NCI-H1436 treated with DMSO at 0.1 percent for 48 hours (cell line): ENCODE measurements at places on chromosomes 2 and 18.

GRCh38 chr2:129862668-129863067 lies 116.8 kb upstream of the RAB6C start:
- DNase-seq = no peak

DNA sequence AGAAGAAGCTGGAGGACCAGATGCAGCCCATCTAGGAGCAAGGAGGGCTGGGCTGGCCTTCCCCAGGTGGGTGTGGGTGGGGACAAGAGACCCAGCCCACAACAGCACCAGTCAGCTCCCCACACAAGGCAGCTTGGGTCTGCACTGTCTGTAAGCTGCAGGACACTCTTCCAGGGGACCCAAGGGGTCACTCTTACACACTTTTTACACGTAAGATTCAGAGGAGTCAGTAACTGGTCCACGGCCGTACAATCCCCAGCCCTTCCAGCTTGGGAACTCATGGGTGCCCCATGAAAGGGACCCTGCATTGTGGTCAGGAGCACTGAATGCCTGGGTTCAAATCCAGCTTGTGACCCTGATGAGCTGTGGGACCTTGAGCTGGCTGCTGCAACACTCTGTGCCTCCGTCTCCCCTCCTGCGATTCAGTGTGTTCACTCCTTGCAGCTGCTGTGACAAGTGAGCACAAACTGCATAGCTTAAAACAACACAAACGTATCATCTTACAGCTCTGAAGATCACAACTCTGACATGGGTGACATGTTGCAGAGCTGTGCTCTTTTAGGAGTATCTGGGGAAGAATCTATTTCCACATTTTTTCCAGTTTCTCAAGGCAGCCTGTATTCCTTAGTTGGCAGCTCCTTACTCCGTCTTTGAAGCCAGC lies 11.1 kb upstream of the SLC66A3 start:
- no peak for DNase-seq

- DNase-seq = no peak
These were observed 7.0 kb downstream of the SPEG start for GRCh38 chr2:219441451-219442255.

GRCh38 chr2:176589287-176589686 lies 320.0 kb downstream of the MTX2 start:
- no peak for DNase-seq

- no peak for DNase-seq
These were observed 40.9 kb downstream of the STAT4 start for GRCh38 chr2:191109888-191110287.

GRCh38 chr2:205115511-205115910 lies 566.8 kb upstream of the NRP2 start:
- DNase-seq = no peak

- DNase-seq = no peak
These were observed 184.3 kb downstream of the GULP1 start for GRCh38 chr2:188475945-188476344.

GRCh38 chr2:164622338-164623106 lies 1.2 kb upstream of the GRB14 start:
- DNase-seq = no peak

GRCh38 chr2:4214444-4215205 lies 511.2 kb downstream of the DCDC2C start:
- no peak for DNase-seq

- no peak for DNase-seq
These were observed 54.0 kb upstream of the LINC00305 start for GRCh38 chr18:64202863-64203262.

DNA sequence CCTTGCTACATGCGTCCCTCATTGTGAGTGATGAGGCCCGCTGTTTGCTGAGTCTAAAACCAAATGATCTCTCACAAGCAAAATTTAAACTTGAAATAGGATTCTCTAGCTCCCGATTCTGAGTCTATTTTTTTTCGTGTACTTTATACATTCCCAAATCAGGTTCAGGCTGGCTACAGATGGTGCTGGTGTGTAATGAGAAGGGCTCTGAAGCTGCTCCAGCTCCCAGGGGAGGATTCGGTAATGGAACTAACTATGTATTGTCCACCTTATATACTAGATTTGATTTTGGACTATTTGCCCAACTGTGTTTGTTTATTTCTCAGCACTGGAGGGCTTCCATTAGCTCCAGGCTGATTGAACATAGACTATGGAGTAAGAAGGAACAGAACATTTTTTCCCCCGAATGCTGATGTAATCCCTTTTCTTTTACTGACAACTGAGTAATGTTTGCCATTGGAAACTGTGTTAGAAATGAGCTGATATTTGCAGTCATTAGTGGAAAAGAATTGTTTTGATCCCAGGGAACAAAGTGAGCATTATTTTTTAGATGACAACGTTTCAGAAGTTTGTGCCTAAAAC lies 274.0 kb upstream of the FIGN start:
- DNase-seq = peak; percentile 80

- no peak for DNase-seq
These were observed 390.3 kb upstream of the GALNT5 start for GRCh38 chr2:156867201-156867600.

DNA sequence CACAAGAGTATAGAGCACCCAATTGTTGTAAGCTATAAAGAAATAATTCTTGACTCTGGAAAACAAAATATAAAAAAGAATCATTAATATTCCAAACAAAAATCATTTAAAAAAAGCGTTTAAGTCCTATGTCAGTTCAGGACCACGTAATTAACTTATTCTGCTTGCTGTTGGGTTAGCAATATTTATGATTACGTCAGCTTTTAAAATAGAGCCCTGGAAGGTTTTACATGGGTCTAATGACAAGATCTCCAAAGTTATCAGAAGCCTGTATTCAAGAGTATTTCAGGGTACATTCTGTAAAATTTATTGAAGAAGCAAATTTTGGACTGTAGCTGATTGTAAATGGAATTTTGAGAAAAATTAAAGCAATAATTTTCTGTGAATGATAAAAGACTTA lies 521.6 kb downstream of the DCC start:
- no peak for DNase-seq

- no peak for DNase-seq
These were observed 176.9 kb downstream of the PIK3C3 start for GRCh38 chr18:42131930-42132244.

DNA sequence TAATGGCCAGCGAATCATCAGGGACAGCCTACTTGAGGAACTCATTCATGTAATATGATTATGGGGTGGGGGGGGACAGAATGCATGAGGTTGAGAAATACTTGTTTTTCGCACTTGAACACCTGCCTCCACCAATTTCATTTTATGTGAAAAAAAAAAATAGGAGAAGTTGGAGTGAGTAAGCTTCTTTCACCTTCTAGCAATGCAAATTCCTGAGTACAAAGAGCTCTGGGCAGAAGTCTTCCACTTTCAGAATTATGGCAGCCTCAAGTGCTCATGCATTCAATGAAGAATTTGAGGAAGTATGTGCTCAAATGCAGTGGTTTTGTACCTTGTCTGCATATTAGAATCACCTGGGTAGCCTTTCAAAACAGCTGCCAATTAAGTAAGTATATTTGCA lies 40.1 kb upstream of the GPD2 start:
- no peak for DNase-seq

DNA sequence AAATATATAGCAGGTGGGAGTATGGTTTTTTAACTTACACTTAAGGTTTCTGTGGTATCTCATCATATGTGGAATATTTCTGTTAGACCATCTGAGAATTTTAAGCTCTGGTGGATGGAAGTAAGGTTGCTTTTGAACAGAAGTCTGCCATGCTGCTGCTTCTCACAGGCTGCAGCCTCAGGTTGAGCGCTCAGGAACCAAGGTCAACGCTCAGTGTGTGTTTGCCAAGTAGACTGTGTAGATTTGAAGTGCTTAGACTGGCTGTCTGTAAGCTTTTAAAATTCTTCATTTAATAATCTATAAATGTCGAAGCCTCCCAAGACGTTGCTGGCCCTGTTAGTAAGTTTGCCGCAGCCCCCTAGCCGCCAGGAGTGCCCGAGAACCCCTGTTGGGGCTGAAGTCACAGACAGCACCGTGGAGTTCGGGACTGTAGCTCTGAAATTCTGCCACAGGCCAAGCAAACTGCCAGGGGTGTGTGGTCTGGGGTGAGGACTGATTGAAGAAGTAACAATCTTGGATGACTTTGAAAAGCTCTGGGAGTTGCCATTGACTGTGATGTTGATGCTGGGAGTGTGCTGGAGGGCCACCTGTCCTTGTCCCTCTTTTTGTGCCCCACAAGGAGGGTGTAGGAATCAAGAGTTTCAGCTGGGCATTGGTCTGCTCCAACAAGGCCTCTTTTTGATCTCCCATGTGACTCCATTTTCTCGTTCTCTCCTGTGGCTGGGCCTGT lies 26.9 kb downstream of the INPP4A start:
- no peak for DNase-seq

- DNase-seq = no peak
These were observed 122.9 kb upstream of the SALL3 start for GRCh38 chr18:78856569-78857313.

- no peak for DNase-seq
These were observed 73.0 kb downstream of the ARL4C start for GRCh38 chr2:234423884-234424283.

GRCh38 chr2:58484221-58484620 lies 243.1 kb upstream of the FANCL start:
- DNase-seq = no peak

- no peak for DNase-seq
These were observed 11.7 kb upstream of the SERPINB5 start for GRCh38 chr18:63465059-63465458.

DNA sequence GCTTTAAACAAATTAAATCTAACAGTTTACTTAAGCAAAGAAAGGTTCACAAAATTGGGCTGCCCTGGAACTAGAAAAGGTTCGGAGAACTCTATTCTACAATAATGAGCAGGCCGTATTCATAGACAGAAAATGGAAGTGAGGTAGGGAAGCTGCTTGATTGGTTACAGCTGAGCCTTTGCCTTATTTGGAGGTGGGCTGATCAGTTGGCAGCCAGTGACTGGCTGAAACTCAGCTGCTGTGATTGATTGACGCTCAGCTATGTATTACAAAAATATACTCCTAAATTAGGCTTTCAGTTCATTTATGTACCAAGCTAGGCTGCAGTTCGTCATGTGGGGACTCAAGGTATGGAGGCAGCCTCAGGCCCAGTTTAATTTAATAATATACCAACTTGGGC lies 42.3 kb upstream of the TTR start:
- DNase-seq = no peak

DNA sequence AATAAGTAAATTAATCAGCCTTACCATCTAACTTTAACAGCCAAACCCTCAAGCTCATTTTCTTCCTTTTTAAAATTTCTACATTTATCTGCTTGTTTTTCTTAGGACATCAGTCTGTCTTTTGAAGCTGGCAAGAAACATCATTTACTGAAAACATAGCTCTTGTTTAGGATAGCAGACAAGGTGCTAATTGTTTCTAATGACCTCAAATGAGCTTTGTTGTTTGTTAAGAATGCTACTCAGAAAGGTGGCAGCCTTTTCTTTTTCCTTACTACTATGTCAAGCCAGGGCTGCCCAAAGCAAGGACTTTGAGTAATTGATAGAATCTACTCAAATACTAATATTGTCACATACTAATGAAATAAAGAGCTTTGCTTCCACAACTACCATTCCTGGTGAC lies 171.8 kb downstream of the LRP1B start:
- DNase-seq = no peak

DNA sequence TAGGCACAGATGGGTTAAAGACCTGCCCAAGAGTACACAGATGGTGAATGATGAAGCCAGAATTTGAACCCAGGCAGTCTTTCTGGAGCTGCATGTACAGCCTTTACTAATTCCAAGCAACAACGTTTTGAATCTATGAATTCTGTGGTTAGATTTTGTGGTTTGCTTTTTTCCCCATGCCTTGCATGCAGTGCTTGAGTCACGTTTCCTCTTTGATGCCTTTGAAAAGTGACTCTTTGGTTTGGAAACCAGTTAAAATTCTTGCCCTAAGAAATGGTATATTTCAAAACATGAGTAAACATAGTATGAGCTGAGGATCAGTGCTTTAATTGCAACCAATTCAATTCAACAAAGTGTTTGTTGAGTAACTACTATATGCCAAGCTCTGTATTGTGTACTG lies 48.2 kb upstream of the PPM1B start:
- DNase-seq = no peak
